ENCODE measurements at places on chromosomes 12 and 14.

DNA sequence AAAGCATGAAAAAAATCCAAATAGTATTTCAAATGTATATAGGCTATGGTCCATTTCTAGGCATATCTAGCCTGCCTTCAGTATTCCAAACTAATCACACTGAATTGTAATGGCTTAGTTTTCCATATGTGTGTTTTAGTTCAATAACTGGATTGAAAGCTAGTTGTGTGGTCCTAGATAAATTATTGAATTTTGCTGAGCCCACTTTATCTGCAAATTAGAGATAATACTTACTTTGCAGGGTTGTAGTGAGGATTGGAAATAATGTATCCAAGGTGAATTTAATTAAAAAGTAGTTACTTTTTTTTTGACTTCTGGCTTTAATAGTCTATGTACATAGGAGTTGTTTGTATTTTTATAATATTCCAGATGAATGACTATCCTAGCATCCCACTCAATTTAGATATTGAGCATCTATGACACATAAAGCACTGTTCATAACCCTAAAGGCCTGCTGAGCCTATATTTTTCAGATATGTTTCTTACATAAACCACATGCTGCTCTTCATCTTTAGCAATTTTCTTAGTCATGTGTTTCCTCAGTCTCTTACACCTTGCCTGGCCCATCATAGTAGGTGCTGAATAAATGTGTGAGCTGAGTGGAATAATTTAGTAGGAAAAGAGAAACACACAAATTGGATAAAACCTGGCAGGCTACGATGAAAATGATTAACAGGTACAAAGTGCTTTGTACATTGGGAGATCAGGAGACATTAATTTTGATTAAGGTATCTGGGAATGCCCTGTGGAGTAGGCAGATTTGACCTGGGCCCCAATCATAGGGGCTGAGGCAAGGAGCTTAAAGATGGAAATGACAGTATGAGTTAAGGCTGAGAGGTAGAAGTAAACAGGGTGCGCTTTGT is 1.1 kb upstream of the ATP23 start:
- no peak for DNase-seq

GRCh38 chr14:93655078-93655750 is 133.1 kb downstream of the PRIMA1 start:
- no peak for DNase-seq

DNA sequence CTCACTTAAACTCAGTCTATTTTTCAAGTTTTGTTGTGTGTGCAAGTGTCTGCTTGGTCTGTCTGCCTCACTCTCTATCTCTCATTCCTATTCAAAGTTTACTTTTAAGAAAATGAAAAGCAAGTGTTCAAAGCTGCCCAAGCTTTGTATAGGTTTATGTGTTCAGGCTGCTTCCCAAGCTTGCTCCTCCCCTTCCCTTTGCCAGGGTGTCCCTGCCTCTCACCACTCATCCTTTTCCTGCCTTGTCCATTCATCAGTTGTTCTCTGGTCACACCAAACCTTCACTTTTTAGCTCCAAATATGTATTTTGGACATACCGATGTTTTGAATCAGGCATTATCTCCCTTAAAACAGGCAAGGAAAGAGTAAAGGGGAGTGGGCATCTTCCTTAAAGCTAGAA is 41.3 kb downstream of the STK38L start:
- DNase-seq: no peak

- no peak for DNase-seq
Measured at GRCh38 chr12:2084553-2085296, 31.9 kb downstream of the CACNA1C start.

DNA sequence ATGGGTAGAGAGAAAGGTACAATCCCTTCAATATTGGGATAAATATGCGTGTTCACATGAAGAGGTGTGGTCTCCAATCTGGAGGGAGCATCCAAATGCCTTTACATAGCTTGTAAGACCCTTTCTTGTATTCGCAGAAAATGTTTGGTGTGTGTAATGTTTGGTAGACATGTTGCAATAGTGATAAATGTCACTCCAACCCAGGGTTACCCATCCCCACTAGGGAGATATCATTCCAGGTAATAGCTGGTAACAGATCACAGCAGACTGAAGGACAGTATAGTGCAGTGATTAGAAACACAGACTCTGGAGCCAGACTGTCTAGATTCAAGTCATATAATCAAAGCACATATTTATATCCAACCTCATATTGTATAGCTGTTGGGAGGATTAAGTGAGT is 733.6 kb upstream of the TBX3 start:
- no peak for DNase-seq

- DNase-seq: no peak
Measured at GRCh38 chr12:121196902-121197301, 13.0 kb upstream of the P2RX4 start.

DNA sequence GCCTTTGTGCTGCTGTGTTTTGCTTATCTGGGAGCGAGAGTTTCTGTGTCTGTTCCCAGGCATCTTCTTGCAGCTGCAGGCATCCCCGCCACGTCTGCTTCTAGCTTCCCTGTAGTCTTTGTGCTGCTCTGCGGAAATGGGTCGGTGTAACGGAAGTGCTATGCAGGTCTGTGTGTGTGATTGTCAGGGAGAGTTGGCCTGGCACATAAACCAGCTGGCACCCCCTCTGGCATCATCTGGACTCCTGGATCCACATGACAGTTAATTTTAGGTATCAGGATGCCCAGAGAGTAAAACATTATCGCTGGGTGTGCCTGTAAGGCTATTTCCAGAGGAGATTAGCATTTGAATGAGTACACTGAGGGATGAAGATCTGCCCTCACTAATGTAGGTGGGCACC is 9.4 kb upstream of the OASL start:
- no peak for DNase-seq

GRCh38 chr14:29905543-29905942 is 22.1 kb downstream of the PRKD1 start:
- DNase-seq: no peak

GRCh38 chr12:98574110-98574509 is 19.4 kb upstream of the SLC25A3 start:
- DNase-seq: no peak

DNA sequence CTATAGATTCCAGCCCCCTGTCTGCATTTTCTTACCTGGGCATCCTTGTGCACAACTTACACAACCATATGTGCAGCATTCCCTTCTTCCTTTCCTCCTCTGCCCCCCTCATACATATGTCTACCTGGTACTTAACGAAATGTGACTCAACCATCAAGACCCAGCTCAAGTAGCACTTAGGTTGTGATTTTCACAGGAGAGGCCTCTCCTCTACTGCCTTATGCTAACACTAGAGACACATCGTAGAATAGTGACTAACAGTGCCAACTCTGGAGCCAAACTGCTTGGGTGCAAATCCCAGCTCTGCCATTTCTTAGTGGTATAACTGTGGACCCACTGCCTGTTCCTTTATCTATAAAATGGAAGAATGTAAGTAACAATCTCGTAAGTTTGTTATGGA is 24.1 kb upstream of the PLEKHA5 start:
- DNase-seq: no peak

GRCh38 chr14:41297576-41298327 is 308.9 kb upstream of the LRFN5 start:
- DNase-seq: no peak

Measured in naive thymus-derived CD8-positive, alpha-beta T cell (primary cell).